ENCODE measurements at places on chromosomes 4 and X. TPM values are rescaled to one million over a fixed set of nuclear protein-coding genes. Genes with fewer than 3 reads are reported as not detected.

GRCh38 chrX:18748499-18748898 is 41.1 kb downstream of the PPEF1 start:
- no peak for DNase-seq

DNA sequence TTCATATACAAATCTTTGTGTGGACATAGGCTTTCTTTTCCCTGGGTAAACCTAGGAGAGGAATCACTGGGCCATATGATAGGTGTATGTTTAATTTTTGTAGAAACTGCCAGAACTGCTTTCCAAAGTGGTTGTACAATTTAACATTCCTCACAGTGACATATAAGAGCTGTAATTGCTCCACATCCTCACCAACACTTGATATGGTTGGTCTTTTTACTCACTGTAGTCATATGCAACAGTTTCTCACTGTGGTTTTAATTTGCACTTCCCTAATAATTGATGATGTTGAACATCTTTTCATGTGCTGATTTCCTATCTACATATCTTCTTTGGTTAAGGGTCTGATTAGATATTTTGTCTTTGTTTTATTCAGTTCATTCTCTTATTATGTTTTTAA is 24.5 kb upstream of the PAPSS1 start:
- DNase-seq = no peak

TLR8 gene
- not detected for total RNA-seq

ARHGAP36 gene
- total RNA-seq = not detected

NWD2 gene
- not detected for total RNA-seq

DNA sequence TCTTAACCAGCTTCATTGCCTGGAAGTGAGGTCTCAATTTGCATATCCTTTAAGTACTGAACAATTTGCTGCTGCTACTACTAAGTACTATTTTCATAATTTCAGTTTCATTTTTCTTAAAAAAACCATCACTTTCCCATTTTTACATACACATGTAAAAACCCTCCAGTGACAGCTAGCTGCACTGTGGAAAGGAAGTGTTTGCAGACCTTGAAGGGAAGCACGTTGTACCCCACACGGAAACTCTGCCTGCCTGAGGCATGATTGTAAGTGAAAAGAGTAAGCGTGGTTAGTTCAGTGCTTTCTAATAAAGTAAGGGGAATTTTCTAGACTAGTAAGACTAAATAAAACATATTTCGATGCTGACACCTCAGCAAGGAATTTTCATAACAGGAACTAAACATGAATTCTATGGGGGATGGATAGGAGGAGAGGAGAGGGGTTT is 103.6 kb downstream of the RAPGEF2 start:
- DNase-seq = no peak

DNA sequence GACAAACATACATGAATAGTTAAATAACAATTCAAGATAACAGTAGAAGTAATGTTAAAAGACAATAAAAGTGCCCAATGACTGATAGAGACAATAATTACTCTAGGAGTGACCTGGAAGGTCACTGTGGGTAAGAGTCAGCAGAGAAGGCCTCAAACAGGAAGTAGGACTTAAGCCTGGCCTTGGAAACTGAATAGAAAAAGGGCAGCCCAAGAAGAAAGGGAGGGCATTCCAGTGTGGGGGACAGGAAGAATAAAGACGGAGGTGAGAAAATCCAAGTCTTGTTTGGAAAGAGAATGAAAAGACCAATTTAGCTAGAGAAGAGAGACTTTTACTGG is 6.0 kb downstream of the P2RY4 start:
- no peak for DNase-seq

SFRP2 gene
- not detected for total RNA-seq

GRCh38 chr4:89101256-89102161 is 9.8 kb upstream of the TIGD2 start:
- DNase-seq = no peak

- no peak for DNase-seq
Observed at GRCh38 chrX:129609395-129609794, 45.4 kb downstream of the APLN start.

KLF3 gene
- total RNA-seq = 194 TPM

MFAP3L gene
- 1.4 TPM for total RNA-seq

- DNase-seq = no peak
Observed at GRCh38 chr4:145920205-145920604, 18.4 kb downstream of the ZNF827 start.

- no peak for DNase-seq
Observed at GRCh38 chr4:88697141-88697540, 488 bp downstream of the NAP1L5 start.

DNA sequence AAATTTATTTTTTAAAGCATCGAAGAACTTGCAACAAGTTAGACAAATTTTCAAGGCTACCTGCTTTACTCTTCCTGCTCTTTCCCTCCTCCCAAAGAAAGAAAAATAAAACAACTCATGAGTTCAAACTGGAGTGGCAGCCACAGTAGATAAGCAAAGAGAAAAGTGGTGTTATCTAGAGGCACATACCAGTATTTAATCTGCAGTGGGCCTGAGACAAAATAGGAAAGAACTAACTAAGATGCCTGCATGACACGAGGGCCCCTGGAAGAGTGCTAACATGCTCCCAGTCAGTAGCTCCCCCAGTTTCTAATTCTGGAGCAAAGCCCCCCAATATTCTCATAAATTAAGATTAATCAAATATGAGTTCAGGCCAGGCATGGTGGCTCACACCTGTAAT is 7.9 kb downstream of the ARL9 start:
- DNase-seq = no peak

UGT2B11 gene
- total RNA-seq = not detected

NXF3 gene
- not detected for total RNA-seq
